ENCODE measurements at places on chromosomes 6 and 20. TPM values are rescaled to one million over a fixed set of nuclear protein-coding genes. Genes with fewer than 3 reads are reported as not detected.

- no peaks in the 10 kb centered on the region for H3K27me3 ChIP-seq
- peaks cover 15% of the 10 kb centered on the region for H3K4me1 ChIP-seq
- H3K36me3 ChIP-seq = peaks cover 11% of the 10 kb centered on the region
- no peak overlapping the region for H3K27ac ChIP-seq
- no peak overlapping the region for H3K4me3 ChIP-seq
These were observed 42.1 kb upstream of the CDH22 start for GRCh38 chr20:46350201-46350985.

DNA sequence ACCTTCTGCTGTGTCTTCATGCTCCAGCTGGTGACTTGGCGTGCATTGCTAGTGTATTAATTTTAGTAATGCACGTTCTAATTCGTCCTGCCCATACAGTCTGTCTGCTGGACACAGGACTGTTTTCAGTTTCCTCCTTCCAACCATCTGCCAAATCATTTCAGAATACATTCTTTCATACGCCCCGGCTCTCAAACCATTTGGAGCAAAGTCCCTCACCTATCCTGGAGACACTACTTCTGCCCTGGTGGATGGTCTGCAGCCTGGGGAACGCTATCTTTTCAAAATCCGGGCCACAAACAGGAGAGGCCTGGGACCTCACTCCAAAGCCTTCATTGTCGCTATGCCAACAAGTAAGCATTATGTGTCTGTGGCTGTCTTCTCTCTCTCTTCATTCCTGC is 60.5 kb downstream of the FNDC1 start:
- H3K27ac ChIP-seq = no peak overlapping the region
- H3K36me3 ChIP-seq = no peaks in the 10 kb centered on the region
- DNase-seq = no peak
- H3K27me3 ChIP-seq = peaks cover 25% of the 10 kb centered on the region
- H3K4me1 ChIP-seq = no peaks in the 10 kb centered on the region
- H3K4me3 ChIP-seq = no peak overlapping the region

DNA sequence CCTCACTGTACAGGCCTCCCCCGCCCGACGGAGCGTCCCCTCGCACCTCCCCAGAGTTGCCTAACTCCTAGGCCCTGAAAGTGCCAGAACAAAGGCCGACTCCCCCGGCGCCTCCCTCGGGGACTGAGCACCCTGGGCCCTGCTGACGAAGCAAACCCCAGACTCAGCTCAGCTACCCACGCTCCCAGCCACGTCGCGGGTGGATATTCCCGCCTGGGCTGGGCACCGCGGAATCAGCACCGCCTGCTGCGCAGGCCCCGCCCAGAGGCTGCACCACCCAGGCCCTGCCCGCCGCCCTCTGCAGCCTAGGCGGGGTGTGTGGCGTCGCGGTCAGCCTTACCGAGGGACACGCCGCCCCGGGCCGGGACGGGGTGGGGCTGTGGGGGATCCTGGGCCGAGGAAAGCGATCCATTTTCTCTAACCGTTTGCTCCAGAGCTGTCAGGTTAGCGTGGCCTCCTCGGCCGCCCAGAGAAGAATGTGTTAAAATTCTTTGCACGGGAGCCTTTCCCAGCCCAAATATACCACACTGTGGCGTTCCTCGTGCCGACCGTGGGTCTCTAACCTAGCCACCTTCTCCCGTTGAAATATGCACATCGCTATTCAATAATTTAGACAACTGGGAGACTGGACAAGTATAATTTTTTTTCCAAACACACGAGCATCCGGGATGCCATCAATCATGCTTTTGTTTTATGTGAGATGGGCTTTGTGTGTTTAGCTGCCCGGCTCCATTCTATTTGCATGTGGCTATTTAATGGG is 31.4 kb downstream of the TFAP2A start:
- H3K36me3 ChIP-seq = peaks cover 13% of the 10 kb centered on the region
- H3K4me3 ChIP-seq = peak overlapping the region; percentile 32
- H3K4me1 ChIP-seq = peaks cover 8% of the 10 kb centered on the region
- no peak for DNase-seq

- H3K27ac ChIP-seq = no peak overlapping the region
- H3K4me3 ChIP-seq = no peak overlapping the region
- H3K4me1 ChIP-seq = peaks cover 7% of the 10 kb centered on the region
- no peak for DNase-seq
These were observed 318.1 kb downstream of the CLIC5 start for GRCh38 chr6:45697605-45698004.

GRCh38 chr6:162538643-162539064 is 188.9 kb downstream of the PRKN start:
- no peaks in the 10 kb centered on the region for H3K27me3 ChIP-seq
- no peak for DNase-seq
- no peak overlapping the region for H3K27ac ChIP-seq
- no peaks in the 10 kb centered on the region for H3K36me3 ChIP-seq

DNA sequence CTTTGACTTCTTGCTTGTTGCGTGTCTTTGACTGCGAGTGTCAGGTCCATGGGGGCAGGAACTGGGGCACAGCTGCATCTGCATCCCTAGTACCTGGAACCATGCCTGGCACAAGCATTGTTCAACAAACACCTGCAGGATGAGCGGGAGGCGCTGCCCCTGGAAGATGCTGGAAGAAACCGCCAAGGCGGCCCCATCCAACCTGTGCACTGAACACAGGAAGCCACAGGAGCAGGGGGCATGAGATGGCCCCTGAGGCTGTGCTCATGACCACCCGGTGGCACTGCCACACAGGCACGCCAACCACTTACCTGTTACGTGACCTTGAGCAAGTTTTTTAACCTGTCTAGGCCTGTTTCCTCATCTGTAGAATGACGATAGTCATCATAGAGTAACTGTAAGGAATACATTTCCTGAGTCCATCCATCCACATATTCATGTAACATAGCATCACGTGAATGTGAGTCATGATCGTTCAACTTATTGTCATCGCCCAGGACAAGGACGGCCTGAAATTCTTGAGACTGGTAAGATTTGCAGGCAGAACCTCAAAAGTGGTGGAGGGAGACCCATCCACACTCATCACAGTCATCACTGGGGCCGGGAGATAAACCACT is 374.2 kb downstream of the PREX1 start:
- H3K4me3 ChIP-seq = no peak overlapping the region
- H3K27me3 ChIP-seq = no peaks in the 10 kb centered on the region
- no peaks in the 10 kb centered on the region for H3K36me3 ChIP-seq

The TOX2 gene
- total RNA-seq = 1.5 TPM

DNA sequence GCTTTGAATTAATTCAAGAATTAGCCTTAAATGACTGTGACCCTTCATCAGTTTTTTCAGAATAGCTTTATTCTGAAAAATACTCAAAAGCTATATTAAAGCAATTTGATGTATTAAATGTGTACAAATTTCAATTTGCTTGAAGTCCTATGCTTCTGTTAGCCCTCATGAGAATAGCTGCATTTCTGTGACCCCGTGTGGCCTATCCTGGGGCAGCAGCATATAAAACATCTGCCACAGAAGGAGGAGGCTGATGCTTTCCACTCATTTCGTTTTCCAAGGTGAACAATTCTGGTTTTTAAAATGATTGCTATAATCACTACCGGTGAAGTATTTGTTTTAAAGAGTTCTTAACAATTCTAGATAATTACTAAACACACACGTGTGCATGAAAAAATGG is 360.3 kb downstream of the BTBD9 start:
- no peak overlapping the region for H3K27ac ChIP-seq
- no peaks in the 10 kb centered on the region for H3K27me3 ChIP-seq
- H3K4me1 ChIP-seq = peaks cover 2% of the 10 kb centered on the region
- no peak overlapping the region for H3K4me3 ChIP-seq
- DNase-seq = no peak

DNA sequence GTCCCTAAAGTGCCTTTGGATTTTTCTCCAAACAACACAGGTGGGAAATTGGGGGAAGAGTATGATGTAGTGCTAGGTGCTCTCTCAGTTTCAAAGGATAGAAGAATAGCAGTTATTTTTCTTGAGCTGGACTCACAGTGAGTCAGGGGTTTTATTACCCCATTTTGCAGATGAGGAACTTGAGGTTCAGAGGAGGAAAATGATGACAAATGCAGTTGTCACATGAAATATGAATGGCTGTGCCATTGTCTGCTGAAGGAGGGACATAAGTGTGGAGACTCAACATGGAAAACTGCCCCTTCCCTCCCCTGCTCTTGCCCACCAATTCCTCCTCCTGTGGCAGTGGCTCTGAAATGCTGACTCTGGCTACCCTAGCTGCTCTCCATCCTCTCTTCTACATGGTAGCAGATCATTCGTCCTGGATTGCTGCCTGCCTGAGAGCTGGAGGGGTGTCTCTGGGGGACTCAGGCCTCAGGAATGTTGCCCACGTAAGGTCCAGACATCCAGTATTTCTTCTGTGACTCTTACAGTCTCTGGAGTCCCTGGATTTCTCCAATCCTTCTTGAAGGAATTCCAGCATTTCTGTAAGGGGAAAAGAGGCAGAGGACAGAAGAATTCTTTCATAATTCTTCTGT is 37.6 kb upstream of the EPB41L1 start:
- no peak overlapping the region for H3K4me3 ChIP-seq
- H3K36me3 ChIP-seq = no peaks in the 10 kb centered on the region
- H3K4me1 ChIP-seq = no peaks in the 10 kb centered on the region
- H3K27me3 ChIP-seq = peaks cover 10% of the 10 kb centered on the region
- no peak for DNase-seq

- DNase-seq = no peak
- H3K36me3 ChIP-seq = no peaks in the 10 kb centered on the region
- H3K27ac ChIP-seq = no peak overlapping the region
- no peaks in the 10 kb centered on the region for H3K27me3 ChIP-seq
These were observed 357.7 kb downstream of the CD83 start for GRCh38 chr6:14475306-14475705.

DNA sequence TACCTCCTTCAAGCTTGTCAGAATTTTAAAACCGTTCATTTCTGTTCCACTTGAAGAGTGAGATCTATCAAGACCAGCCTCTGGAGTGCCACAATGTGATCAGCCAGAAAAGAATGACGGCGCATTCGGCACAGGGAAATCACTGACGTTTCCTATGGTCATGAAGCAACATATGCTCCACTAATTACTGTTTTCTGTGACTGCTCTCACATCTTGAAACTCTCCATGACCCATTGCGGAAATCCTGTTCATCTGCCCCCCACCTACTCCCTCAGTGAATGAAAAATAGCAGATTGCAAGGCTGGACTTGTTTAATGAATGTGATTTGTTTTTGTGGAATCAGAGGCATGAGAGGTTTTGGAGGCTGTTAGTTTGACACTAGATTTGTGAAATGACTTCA is 53.2 kb downstream of the SAMD5 start:
- no peak for DNase-seq
- H3K27me3 ChIP-seq = peaks cover 2% of the 10 kb centered on the region
- no peaks in the 10 kb centered on the region for H3K4me1 ChIP-seq
- H3K4me3 ChIP-seq = no peak overlapping the region

- H3K4me3 ChIP-seq = no peak overlapping the region
- DNase-seq = no peak
- H3K27me3 ChIP-seq = peaks cover 12% of the 10 kb centered on the region
- H3K36me3 ChIP-seq = no peaks in the 10 kb centered on the region
These were observed 141.9 kb downstream of the CCDC170 start for GRCh38 chr6:151635741-151636140.

- H3K4me3 ChIP-seq = no peak overlapping the region
- no peaks in the 10 kb centered on the region for H3K27me3 ChIP-seq
- H3K27ac ChIP-seq = no peak overlapping the region
- DNase-seq = no peak
These were observed 133.9 kb upstream of the PTPRT start for GRCh38 chr20:43323592-43323991.

The THEMIS gene
- 101 TPM for total RNA-seq

DNA sequence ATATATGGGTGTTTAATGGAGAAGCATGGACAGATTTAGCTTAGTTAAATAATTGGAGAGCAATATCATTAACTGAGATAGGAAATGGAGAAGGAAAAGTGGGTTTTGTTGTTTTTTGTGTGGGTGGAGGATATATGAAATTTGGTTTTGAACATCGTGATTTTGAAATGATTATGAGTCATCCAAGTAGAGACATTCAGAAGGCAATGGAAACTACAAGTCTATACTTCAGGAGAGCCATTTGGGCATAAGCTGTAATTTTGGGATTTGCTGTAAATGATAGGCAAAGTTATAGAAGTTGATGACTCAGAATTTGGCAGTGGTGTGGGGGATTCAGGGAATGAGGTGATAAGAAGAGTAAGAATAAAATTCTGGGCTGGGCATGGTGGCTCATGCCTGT is 27.4 kb upstream of the FAM135A start:
- no peak overlapping the region for H3K27ac ChIP-seq
- DNase-seq = no peak
- H3K4me3 ChIP-seq = no peak overlapping the region
- H3K27me3 ChIP-seq = peaks cover 7% of the 10 kb centered on the region
- H3K36me3 ChIP-seq = no peaks in the 10 kb centered on the region

DNA sequence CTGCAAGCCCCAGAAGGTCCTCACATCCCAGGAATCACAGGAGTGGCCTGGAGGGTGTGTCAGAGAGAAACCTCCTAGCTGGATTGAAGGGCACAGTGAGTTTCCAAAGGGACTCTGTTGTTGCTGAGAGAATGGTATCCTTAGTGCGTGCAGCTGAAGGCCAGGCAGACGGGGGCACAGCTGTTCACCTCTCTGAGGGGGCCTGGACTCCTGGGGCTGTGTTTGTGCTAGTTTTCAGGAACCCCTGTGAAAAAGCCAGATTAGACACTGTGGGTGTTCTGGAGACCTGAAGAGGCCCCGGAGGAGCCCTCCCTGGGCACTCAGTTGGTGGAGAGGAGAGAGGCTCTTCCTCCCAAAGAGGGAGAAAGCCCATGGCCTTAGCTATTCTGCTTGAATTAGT is 223.4 kb downstream of the FARS2 start:
- H3K4me1 ChIP-seq = peaks cover 5% of the 10 kb centered on the region
- no peak overlapping the region for H3K4me3 ChIP-seq
- no peaks in the 10 kb centered on the region for H3K27me3 ChIP-seq
- peaks cover 7% of the 10 kb centered on the region for H3K36me3 ChIP-seq
- no peak overlapping the region for H3K27ac ChIP-seq
- DNase-seq = no peak

The F13A1 gene
- total RNA-seq = not detected

The ENPP3 gene
- total RNA-seq = 0.35 TPM

The MYCT1 gene
- not detected for total RNA-seq

DNA sequence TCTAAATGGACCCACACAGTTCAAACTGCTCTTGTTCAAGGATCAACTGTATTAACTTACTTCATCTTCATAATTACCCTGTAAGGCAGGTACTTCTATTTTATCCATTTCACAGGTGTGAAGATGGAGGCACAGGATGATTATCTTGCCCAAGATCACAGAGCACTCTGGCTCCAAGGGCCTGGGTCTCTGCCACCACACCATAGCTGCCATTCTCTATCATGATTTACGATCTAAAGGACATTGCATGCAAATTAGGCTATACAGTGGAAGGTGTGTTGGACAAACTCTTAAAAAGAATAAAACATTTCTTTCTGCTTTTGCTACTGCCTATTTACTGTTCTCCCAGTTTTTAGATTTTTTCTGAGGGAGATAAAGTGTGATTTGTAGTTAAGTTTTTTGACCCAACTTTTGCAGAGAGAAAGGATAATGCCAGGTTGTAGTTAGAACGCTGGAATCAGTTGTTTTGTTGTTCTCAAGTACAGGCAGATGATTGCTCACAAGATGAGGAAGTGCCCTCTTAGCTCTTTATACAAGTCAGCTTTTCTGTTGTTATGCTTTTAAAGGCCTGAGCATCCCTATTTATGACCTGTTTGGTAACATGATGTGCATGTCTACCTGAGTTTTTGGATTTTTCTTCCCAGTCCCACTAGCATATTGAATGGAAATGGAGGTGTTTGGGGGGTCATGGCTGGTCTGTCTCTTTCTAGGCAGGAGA is 247.9 kb downstream of the ZFAND3 start:
- no peak overlapping the region for H3K4me3 ChIP-seq
- no peak overlapping the region for H3K27ac ChIP-seq
- no peak for DNase-seq
- no peaks in the 10 kb centered on the region for H3K4me1 ChIP-seq
- H3K36me3 ChIP-seq = peaks cover 19% of the 10 kb centered on the region
- H3K27me3 ChIP-seq = no peaks in the 10 kb centered on the region

Data from activated CD4-positive, alpha-beta T cell treated with anti-CD3 and anti-CD28 coated beads, Interleukin-2, amount 10 ng/mL, durations not matched to agents 7 days and 5 days (primary cell).